ENCODE measurements at places on chromosomes 6 and 20.

DNA sequence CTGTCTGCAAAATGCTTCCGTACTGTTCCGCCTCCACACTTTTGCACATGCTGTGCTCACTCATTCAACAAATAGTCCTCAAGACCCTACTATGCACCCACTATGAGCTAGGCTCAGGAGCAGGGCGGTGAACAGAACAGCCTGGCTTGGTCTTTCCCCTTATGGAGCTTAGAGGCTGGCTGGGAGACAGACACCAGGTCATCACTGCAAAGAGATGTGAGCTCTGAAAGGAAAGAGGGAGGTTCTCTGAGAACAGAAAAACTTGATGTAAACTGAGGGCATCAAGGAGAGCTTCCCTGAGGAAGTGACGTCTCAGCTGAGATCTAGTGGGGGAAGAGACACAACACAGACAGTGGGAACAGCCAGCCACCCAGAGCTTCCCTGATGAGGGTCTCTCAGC is 31.0 kb upstream of the TGM2 start:
- DNase-seq = no peak

- DNase-seq = peak; percentile 65
These were observed 248.0 kb upstream of the PRDM1 start for GRCh38 chr6:105838171-105838570.

- no peak for DNase-seq
These were observed 3.4 kb upstream of the HLA-A start for GRCh38 chr6:29938746-29939508.

DNA sequence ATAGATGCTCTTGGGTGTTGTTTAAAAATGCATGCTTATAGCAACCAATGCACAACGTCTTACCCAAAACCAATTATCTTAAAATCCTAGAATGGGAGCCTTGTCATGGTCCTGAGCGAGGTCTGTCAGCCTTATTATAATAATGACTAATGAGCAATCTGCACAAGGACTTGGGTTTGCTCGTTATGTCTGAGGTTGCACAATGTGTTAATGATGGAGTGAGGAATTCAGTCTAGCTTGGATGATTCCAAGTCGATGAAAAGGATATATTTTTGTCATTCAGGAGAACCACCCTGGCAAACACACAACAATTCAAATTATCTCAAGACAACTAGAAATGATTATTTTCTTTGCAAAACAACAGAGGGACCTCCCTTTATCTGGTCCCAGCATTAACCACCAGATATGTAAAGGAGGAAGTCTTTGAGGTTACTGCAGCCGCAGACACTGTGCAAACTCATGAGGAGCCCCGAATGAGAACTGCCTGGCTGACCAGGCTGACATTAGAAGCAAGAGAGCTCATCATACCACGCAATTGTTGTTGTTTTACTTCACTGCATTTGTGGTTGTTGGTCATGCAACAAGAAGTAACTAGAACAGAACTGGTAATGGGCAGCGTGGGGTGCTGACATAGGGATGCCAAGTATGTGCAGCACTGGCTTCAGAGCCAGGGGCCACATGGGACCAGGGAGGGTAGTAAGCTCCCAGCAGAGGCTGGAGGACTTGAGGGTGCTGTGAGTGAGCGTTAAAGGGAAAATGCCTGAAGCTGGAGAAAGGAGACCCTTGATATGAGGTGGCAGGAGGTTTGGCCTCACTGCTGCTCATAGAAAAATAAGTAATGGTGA is 488.3 kb downstream of the CDH26 start:
- no peak for DNase-seq

DNA sequence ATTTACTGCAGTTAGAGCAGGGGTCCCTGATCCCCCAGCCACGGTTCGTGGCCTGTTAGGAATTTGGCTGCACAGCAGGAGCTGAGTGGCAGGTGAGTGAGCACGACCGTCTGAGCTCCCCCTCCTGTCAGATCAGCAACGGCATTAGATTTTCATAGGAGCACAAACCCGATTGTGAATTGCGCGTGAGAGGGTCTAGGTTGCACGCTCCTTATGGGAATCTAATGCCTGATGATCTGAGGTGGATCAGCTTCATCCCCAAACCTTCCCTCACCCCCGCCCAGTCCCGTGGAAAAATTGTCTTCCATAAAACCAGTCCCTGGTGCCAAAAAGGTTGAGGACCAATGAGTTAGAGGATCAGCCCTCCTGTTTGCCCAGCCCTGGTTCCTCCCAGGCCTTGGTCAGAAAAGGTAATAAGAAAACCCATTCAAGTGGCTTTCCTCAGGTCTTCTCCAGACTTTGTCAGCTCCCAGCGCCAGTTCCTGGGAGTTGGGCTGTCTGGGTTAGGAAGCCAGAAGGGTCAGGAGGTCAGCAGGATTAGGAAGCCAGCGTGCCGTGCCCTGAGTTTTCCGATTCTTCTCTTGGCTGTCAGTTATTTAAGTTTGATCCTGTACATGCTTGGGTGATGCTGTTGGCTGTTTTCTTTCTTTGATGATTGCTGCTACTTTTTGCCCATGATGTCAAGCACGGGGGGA is 139.9 kb upstream of the PMEPA1 start:
- no peak for DNase-seq

DNA sequence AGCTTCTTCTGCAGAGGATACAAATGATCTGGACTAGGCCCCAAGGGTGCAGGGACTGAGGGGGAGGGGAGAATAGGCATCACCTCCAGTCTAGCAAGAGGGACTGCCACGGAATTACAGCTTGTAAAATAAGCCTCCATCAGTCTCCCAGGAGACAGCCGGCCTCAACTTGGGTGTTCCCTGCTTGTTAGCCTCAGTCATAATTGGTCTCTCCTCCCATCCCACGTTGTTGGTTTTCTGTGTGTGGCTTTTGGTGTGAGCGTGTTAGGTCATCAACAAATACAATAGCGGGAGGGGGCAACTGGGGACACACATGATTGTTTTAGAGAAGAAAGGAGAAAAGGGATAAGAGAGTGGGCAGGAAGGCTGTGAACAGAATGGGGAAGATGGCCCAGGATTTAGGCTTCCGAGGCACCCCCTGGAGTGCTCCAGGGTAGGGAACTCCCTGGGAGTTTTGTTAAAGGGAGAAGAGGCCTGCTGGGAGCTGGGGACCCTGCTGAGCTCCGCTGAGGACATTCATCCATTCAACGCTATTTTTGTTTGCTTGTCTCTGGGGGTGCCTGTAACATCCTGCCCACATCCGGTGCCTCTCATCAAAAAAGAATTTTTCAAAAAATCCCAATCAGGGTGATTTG is 9.2 kb downstream of the FOXA2 start:
- DNase-seq = no peak

DNA sequence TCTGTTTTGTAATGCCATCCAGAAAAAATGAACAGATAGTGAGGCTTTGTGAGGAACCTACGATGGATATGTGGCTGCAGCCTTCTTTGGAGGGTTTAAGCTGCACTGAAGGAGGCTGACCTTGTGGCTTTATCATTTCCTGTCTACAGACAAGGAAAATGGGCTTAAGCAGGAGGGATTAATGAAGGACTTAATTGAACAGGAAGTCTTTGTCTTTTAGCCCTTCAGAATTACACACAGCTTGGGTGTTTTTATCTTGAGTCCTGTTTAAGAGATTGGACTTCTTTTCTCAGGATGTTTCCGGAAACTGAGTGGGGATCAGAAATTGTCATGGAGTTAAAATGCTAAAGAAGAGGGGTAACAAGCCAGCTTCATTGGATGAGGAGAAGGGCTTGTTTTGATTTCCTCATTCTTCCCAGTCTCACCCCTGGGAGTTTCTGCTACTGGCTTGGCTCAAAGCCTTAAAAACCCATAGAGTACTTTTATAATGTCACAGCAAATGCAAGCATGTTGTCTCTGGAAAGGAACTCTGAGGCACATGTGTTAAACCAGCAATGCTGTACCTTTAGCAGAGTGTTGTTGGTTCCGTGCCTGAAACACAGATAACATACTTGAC is 193.6 kb downstream of the JARID2 start:
- DNase-seq = no peak

GRCh38 chr6:69232496-69232895 is 564.3 kb downstream of the LMBRD1 start:
- DNase-seq = no peak

DNA sequence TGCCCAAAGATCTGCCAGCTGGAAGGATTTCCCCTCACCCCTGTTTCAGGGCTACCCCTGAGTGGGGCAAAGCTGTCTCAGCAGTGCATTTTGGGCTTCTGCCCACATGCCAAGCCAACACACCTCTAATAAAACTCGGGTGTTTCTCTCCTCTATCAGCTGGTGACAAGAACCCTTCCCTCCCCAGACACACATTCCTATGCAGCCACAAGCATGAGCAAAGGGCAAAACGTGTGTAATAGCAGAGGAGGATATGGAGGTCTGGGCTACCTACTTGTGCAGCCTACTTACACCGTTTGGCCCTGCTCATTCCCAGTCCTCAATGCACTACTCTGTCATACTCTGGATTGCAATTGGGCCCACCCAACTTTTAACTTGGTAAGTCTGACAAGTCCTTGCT is 101.3 kb downstream of the IYD start:
- DNase-seq = no peak

- no peak for DNase-seq
These were observed 79.5 kb downstream of the ATP9A start for GRCh38 chr20:51688600-51689244.

DNA sequence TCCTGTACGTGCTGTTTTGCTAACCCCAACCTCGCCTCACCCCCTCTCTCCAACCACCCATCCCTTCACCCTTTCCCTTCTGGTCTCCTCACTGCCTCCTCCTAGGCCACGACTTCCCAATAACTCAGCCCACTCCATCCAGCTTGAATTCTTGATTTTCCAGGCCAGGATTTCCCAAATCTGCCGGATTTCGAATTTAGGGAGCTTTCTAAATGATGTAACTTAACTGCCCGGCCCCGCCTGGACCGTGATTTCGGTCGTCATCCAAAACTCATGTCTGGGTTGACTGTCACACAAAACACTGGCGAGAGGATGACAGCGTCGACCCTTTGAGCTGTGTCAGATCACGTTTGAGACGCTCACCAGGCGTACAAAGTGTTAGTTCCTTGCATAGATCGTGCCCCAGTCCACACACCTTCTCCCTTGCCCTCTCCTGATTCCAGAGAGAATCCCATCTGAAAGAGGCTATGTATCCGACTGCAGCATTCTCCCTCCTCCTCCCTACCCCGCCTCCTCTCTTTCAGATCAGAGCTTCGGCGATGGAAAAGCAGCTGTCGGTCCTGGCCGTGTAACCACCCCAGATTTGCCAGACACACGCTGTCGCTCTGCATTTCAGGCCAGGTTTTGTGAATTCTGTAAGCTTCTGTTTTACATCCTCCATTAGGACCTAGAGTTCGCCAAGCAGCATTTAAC is 168.2 kb downstream of the GPX5 start:
- DNase-seq = no peak

DNA sequence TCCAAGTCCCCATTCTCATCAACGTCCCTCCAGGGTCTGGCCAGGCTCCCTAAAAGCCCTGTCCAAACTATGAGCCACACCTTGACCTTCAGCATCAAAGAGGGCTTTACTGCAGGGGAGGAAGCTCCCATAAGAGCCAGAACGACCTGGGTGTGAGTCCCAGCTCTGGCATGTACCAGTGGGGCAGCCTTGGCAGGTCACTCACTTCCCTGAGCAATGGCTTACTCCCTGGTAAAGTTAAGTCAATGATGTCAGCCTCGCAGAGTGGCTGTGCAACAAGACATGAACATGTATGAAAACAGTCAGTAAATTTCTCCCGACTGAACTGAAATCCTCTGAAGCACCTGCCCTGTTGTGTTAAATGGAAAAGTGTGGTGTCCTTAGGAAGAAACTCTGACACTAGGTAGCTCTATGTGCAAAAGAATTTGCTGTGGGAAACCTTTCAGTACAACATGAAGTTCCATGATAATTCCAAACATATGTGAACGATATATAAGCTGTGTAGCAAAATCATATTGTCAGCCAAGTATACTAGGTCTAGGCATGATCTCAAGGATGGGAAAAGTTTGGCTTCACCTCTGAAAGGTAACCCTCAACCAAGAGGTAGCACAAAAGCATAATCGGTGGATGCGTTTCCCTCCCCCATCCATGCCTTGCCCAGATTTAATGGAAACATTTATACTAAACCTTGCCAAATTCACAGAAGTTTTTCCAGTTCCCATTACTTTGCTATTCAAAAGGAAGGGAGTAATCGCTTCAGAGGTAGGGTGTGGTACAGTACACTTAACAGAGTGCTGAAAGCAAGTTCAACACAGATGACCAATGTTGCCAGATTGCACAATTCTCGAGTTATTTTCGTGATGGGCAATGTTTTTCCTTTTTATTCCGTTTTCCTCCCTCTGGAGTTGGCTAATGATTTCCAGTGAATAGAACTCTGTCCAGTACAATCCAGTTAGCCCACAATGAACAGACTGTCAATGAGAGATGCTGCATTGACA is 49.0 kb upstream of the RANBP9 start:
- peak; percentile 82 for DNase-seq

DNA sequence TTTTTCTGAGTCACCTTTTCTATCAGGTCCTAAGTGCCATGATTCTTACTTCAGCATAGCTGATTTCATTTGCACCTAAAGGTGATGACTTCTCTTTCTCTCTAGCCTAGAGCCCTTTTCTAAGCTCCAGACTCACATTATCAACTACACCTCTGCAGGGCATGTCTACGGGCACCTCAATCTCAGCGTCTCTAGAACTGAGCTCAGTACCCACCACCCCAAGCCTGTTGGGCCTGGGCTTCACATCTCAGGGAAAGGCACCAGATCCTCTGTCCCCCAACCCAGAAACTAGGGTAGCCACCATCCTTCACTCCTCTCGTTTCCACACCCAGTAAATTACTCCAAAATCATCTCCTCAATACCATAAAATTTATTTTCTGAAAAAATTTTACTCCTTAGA is 10.6 kb upstream of the PLCG1 start:
- DNase-seq = no peak

DNA sequence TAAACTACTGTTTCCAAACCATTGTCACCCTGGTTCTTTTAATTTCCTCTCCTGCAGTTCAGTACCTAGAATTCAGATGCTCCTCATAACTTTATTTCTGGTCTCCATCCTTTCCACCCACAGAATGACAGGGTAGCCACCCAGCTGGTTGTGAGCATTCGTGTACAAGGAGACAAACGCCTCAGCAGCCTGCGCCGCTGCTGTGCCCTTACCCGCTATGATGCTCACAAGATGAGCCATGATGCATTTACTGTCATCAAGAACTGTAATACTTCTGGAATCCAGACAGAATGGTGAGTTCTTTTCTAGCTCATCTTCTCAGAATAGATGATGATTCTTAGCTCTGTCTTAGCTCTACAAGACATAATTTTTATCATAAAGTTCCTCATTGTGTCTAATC is 18.6 kb downstream of the GTPBP2 start:
- DNase-seq = no peak

GRCh38 chr6:7750197-7750596 is 24.3 kb downstream of the BMP6 start:
- DNase-seq = no peak

GRCh38 chr20:32339116-32339515 is 19.0 kb upstream of the ASXL1 start:
- DNase-seq = no peak

Data from GM03348 (cell line).